ENCODE measurements at places on chromosomes 16 and 17.

GRCh38 chr17:33679595-33679994 lies 386.5 kb upstream of the ASIC2 start:
- no peak for DNase-seq

- DNase-seq, result no peak
Measured at GRCh38 chr17:5545051-5545987, 39.0 kb downstream of the NLRP1 start.

DNA sequence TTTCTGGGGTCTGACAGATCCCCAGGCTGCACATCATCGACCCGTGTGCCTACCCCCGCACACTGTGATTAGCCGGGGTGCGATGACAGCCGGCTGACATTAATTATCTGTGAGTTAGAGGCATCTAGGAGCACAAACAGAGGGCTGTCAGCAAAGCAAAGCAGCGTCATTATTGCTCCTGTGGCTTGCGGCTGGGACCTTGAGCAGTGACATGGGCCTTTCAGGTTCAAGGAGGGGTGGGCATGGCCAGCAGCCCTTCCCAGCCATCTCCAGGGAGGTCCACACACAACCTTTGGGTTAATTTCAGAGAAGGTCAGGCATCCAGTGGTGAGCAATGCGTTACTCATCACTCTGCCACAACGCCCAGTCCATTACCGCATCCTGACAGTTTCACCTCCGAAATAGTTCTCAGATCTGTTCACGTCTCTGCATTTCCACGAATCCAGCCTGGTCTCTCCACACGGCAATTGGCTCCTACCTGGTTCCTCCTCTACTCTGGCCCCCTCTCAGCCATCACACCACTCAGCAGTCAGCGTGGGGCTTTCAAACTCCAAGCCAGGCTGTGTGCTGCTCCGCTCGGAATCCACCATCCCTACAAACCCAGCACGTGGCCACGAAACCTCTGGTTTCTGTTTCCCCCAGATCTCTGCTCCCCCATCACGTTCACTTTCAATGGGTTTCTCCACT lies 249.7 kb upstream of the C16orf82 start:
- no peak for DNase-seq

DNA sequence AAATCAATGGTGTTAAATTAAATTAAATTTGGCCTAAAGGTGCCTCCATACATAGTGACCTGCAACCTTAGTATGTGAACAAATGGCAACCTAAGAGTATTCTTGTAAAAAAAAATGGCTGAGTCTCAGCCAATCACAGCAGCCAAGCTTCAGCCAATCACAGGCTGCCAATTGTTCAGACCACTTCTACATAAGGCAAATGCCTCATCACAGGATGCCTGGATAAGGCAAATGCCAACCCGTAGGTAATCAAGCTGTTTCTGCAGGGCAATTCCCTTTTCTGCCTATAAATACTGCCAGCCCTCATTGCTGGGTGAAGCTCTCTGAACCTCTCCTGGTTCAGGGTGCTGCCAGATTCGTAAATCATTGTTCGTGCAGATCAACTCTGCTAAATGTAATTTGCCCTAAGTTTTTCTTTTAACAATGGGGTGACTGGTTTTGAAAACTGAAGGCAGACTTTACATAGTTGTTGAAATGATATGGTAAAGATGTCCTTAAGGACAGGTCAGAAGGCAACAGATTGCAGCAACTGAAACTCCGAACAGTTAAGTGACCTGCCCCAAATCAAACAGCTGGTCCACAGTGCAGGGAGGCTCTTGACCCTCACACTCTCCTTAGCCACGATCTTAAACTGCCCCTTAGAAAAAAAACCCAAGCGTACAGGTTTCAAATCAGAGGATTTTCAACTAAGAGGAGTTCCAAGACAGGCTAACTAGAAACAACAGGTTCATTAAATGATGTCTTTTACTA lies 50.3 kb downstream of the N4BP1 start:
- no peak for DNase-seq

- DNase-seq, result no peak
Measured at GRCh38 chr17:48244814-48245213, 137.2 kb downstream of the SNX11 start.

GRCh38 chr17:4739122-4740024 lies at the start of the genes CXCL16 and ZMYND15:
TSS of gene CXCL16 (minus strand) at chr17:4739928. CDS start at chr17:4739339, 589 bp downstream.
TSS of gene ZMYND15 (plus strand) at chr17:4739833. CDS start at chr17:4740549, 716 bp downstream.
- no peak for DNase-seq

DNA sequence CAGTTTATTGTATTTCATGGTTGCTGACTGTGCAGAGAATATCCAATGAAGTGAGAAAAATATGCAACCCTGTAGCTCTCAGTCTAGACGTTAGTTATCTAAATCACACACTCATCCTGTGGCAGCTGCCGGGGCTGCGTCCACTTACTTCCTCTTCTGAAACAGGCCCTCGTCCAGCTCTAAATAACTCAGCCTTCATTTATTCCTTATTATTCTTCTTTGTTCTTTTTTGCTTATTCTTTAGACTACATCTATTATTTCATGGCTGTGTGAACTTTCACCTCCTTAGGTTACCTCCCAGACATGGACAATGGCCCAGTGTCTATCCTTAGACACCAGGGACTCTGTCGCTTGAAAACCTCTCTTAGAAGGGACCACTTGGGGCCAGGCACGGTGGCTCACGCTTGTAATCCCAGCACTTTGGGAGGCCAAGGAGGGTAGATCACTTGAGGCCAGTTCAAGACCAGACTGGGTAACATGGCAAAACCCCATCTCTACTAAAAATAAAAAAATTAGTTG lies 3.4 kb upstream of the THUMPD1 start:
- DNase-seq, result no peak

DNA sequence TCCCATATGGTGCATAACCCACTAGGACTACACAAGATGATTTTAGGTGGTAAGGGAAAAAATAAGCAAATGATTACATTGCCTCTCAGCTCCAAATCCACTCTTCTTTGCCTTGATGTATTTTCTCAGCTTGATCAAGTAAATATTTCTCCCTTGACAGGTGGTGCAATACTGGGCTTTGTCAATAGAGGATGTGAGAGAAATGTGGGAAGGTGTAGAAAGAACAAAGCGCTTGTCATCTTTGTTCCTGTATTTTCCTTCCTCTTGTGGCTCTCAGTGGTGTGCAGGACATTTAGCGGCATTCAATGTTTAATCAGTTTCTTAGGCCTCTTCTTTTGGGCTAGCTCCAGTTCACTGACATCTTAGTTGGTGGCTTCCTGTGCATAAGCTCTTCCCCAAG lies 1165.8 kb upstream of the GOT2 start:
- DNase-seq, result no peak

DNA sequence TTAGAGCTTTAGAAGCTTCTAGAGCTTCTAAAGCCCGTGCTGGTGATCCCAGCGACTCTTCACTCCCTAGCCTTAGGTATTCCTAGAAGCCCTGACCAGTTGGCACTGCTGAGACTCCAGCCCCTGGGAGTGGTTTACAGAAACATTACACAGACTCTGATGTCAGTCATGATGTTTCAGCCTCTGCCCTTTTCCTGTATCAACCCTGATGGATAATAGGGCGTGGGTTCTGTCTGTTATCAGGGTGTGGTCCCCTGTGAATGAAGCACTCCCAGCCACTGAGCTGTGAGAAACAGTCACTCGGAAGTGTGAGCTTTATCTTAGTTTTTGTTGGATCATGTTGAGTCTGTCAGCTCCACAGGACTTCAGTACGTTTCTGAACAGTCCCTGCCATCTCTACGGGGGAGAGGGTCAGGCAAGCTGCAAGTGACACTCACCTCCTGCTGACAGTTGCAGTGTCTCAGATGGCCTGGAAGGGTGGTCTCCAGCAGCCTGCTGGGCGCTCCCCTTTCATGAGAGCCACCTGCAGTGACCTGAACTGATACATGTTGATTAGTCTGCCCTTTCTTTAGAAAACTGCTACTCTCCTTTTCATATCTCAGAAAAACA lies 12.8 kb downstream of the GOSR2 start:
- DNase-seq, result no peak

DNA sequence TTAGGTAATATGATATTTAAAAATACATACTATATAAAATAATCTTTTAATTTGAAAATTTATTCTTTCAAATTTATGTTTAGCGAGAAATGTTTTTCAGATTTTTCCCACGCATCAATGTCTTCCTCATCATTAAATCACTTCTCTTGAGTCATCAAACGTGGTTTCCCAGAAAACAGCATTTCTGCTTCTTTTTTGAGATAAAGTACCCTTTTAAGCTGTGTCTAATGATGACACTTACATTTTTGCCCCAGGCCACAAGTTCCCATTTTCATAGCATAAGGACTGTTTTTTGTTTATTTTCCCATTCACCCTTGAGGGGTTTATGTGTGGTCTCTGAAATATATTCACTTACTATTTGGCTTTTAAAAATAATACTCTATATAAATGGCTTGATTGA lies 139.0 kb upstream of the HS3ST3A1 start:
- no peak for DNase-seq

- DNase-seq, result no peak
Measured at GRCh38 chr17:20210614-20211013, 201.5 kb downstream of the SPECC1 start.

DNA sequence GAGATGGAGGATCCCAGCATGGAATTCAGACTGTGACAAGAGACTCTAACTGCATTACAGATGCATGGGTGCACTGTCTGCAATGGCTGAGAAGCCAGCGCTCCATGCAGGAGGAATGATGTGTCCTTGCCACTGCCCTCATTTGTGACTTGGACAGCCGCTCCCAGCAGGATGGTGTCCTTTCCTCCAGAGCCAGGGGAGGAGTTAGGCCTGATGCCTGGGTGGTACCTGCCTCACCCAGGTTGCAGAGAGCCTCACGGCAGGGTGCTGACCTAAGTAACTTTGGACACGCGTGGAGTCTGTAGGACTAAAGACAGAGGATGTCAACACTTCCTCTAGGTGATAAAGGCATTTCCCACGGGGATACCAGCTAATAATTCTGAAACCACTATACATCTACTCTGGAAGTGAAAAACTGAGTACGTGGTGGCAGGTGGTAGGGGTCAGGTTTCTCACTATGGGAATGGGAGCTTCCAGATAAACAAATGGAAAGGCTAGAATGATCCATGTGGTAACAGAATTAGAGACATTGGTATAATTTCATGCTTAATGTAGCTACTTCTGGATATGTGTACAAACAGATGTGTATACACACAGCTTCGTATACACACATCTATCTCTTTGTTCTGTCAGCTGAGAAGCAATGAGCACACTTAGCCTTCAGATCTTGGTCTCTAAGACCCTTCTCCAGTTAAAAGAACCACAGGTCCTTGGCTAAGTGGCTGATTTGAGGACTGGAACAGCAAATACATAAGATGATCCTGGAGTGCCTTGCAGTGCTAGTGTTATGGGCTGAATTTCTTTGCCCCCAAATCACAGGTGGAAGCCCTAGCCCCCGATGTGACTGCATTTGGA lies 13.7 kb upstream of the CSNK1D start:
- no peak for DNase-seq

DNA sequence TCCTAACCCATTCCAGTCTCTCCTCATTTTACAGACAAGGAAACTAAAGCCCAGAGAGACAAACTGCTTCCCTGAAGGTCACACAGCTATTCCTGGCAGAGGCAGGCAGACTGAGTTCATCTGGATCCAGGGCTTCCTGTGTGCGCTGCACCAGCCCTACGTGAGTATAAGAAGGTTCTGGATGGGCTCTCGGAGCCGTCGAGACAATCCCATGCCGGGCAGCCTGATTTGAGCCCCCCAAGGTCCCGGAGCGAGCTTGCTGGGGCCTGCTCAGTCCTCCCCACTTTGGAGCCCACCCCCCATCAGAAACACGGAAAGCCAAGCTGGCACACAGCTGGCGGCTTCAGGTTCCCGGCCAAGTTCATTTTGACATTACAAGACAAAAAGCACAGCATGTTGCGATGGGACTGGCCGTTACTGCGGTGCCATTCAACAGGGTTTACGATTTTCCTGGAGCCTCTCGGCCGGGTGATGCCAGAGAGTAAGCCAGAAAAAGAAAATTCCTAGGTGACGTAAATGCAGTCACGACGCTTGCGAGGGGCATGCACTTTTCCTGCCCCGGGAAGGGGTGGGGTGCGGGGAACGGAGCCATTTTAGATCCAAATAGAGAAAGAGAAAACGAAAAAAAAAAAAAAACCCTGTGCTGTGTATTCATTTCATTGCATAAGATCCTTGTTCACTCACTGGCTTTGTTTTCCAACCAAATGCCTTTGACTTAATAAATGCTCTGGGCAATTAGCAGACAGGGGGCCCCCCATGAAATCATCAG lies 167.1 kb upstream of the FOXF1 start:
- DNase-seq, result no peak

DNA sequence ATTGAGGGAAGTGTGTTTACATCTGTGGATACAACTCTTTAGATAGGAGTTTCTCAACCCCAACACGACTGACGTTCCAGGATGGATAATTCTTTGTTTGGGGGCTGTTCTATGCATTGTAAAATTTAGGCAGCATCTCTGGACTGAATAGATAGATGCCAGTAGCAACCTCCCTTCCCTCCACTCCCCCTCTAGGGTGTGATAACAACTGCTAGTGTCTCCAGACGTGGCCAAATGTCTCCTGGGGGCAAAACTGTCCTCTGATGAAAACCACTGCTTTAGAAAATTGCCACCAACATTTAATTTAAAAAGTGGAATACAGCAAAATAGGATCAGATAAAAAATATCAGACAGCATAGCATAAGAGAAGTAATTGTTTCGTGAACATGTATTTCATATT lies 79.9 kb downstream of the HS3ST3A1 start:
- DNase-seq, result no peak

DNA sequence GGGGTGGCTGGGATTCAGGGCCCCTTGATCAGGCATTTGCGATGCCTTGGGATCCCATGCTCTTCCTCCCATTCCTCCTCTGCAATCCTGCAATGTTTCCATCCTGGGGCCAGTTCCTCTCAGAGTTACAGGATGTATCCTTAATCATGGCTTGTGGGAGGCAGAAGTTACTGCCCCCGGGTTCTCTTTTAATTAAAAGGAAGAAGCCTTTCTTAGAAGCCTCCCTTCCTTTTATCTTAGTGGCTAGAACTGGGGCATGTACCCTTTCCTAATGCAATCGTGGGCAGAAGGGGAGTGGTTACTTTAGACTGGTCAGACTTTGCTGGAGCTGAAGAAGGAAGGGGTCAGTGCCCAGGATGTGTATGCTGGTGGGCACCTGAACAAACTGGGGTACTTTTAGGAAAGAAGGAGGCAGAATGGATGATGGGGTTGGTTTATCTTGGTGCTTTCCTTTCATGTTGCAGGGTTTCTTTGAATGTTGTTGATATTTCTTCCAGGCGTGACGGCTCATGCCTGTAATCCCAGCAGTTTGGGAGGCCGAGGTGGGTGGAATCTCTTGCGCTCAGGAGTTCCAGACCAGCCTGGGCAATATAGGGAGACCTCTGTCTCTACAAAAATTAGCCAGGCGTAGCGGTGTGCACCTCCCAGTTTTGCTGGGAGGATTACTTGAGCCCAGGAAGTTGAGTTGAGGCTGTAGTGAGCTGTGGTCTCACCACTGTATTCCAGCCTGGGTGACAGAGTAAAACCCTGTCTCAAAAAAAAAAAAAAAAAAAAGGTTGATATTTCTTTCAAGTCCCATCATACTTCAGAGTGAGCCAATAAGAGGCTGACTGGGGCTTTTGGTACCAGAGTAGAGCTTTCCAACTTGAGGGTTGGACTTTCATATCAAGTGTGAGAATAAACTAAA lies 13.2 kb upstream of the SPN start:
- no peak for DNase-seq
